Activated naive CD4-positive, alpha-beta T cell treated with anti-CD3 and anti-CD28 coated beads, Interleukin-2, amount 50 U/mL, for 72 hours (primary cell): ENCODE measurements at places on chromosomes 4 and X.

DNA sequence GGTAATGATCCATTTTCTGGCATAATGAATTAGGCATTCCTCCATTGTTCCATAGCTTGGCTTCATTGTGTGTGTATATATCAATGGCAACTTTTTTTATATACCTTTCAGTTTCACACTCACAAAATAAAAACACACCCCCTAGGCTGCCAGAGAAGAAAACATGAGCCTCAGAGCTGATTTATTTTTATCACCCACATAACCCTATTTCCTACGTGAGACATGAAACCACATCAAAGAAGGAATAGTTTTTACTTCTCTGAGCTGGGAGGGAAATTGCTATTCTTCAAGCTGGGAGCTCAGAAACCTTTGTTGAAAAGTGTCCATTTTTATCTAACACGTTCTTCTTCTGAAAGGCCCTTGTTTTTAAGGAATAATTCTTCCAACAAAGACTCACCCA is 126.7 kb upstream of the RAI2 start:
- DNase-seq = no peak

- DNase-seq = no peak
Measured at GRCh38 chr4:182768838-182769237, 148.3 kb downstream of the DCTD start.

- no peak for DNase-seq
Measured at GRCh38 chr4:18608908-18609533, 587.5 kb upstream of the LCORL start.

GRCh38 chr4:112031712-112032328 is 113.4 kb upstream of the FAM241A start:
- DNase-seq = no peak

- DNase-seq = no peak
Measured at GRCh38 chr4:120218981-120219380, 152.3 kb upstream of the MAD2L1 start.

DNA sequence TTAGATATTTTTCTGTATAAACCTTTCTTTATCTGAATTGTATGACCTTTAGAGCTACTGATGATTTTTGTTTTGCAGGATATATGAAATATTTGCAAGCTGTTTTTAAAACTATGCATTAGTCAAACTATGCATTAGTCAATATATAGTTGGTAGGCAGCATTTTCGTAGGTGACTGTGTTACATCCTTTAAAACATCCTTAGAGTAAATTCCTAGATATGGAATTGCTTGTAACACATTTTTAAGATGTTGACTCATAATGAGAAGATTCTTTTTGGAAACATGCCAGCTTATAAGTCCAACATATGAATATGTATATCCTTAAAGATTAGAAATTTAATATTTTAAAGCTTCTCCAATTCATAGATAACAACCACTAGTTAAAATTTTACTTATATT is 1768.5 kb downstream of the PCDH7 start:
- DNase-seq = no peak
